ENCODE measurements at places on chromosomes 5 and 9. TPM values are rescaled to one million over a fixed set of nuclear protein-coding genes. Genes with fewer than 3 reads are reported as not detected.

Gene THBS4
- 1.3 TPM for total RNA-seq

Gene CDH9
- total RNA-seq = not detected

Gene ADAMTS6
- 23.5 TPM for total RNA-seq

Gene ANKRD33B
- total RNA-seq = 10.4 TPM

Gene OLFML2A
- 0.13 TPM for total RNA-seq

Gene EGFLAM
- total RNA-seq = 8.9 TPM

Gene SUSD1
- total RNA-seq = 23.9 TPM

Gene TAS2R1
- total RNA-seq = not detected

Gene GLDC
- total RNA-seq = 3.3 TPM

Gene PCDHA6
- 0.26 TPM for total RNA-seq

Gene SPATA31E1
- not detected for total RNA-seq

Gene SLC6A3
- total RNA-seq = not detected

Gene SPATA31D4
- not detected for total RNA-seq

Gene ARHGAP26
- 3.3 TPM for total RNA-seq

Gene PCDHA4
- 0.37 TPM for total RNA-seq

Gene DEPDC1B
- 4.9 TPM for total RNA-seq

Gene MTAP
- 33.8 TPM for total RNA-seq

Gene LHFPL2
- 90.5 TPM for total RNA-seq

Gene GPX8
- 91.9 TPM for total RNA-seq

Gene SLC6A7
- total RNA-seq = not detected

Gene MAP1B
- 135 TPM for total RNA-seq

Gene ADAMTS2
- 36.5 TPM for total RNA-seq

Gene SPINK4
- total RNA-seq = not detected

Gene SLC27A6
- 0.06 TPM for total RNA-seq

Gene HK3
- not detected for total RNA-seq

Gene DNAJC25
- 6.5 TPM for total RNA-seq

Gene RMI1
- 6.3 TPM for total RNA-seq

Gene IL13
- total RNA-seq = not detected

Gene LRRC19
- not detected for total RNA-seq

Gene CDC25C
- 3.0 TPM for total RNA-seq

Gene WNK2
- not detected for total RNA-seq

Gene DBH
- not detected for total RNA-seq

Gene FGFR4
- total RNA-seq = 0.66 TPM

Gene PRLR
- total RNA-seq = under 0.01 TPM

Gene CSF2
- total RNA-seq = not detected

Gene CD180
- total RNA-seq = not detected

Data from aortic smooth muscle cell (primary cell).